DMS79 (cell line): ENCODE measurements at places on chromosomes 16 and 17.

DNA sequence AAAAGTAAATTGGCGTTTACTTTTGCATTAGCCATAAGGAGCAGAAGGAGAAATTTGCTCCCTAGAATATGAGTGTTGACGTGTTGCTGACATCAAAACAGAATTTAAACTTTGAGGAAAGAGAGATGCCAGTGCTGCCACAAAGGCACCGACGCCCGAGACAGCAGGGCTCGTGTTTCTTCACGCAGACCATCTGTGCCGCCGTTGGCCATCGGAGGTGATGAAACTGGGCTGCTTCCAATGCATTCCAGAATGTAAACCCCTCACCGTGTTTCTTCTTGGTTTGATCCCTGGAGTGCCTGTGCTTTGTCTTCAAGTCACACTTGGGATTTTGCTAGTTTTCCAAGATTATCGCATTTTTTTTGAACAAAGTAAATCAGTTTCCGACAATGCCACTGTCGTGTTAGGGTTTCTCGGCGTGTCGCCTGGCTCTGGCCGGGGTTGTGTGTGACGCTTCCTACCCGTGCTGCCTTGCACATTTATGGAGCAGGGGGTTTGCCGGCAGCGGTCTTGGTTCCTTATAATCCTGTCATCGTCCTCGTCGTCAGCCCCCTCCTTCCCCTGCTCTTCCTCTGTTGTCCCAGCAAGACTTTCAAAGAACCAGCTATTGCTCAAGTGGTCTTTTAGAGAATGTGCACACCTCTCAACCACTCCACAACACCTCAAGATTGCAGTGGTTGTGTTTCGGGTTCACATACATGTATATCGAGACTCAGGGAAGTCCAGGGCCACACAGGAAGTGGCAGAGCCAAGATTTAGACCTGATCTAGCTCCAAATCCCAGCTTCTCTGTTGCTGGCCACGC lies 103.9 kb downstream of the METRNL start:
- no peak for DNase-seq

GRCh38 chr17:7824021-7824924 lies 9.7 kb upstream of the KDM6B start:
- no peak for DNase-seq

GRCh38 chr16:78628461-78629045 lies 529.1 kb downstream of the WWOX start:
- DNase-seq = no peak

- peak; percentile 88 for DNase-seq
Observed at GRCh38 chr17:41666237-41666641, 22.4 kb upstream of the EIF1 start.

DNA sequence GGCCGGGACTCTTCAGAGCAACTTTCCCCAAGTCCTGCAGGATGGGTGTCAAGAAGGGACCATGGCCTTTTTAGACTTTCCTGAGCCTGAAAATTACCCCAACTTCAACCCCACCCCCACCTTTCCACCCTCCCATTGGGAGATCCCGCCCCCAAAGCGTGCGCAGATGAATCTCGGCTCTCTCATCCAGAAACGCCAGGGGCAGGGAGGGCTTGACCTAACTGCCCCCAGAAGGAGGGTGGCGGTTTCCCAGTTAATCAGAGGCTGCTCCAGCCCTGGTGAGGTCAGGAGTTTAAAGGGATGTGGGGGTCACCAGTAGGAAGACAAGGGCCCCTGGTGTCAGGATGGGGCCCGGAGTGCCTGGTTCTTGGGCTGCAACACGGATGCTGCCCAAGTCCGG lies 480 bp downstream of the KIF19 start:
- DNase-seq = no peak

- no peak for DNase-seq
Observed at GRCh38 chr16:9338510-9338909, 247.1 kb downstream of the HAPSTR1 start.

GRCh38 chr17:60141111-60142018 lies 8.4 kb upstream of the CA4 start:
- DNase-seq = no peak

DNA sequence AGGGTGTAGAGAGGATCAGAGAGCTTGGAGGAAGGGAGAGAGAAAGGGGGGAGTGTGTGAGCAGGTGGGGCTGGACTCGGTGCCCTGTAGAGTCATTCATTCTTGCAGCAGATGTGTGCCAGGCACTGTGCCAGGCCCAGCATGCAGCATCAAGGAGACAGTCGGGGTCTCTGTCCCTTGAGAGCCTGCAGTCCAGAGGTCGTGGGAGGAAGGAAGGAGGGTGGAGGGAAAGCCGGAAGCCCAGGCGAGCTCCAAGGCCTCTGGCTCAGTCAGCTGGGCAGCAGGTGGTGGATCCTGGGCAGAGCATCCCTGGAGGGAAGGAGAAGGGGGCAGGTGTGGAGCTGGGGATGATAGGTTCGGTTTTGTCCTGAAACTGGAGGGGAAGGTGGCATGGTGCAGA lies 27.5 kb downstream of the EPN2 start:
- DNase-seq = no peak

GRCh38 chr16:991773-992172 lies 10.2 kb downstream of the SOX8 start:
- no peak for DNase-seq

GRCh38 chr17:75885431-75885830 lies 7.0 kb upstream of the TRIM47 start:
- no peak for DNase-seq

DNA sequence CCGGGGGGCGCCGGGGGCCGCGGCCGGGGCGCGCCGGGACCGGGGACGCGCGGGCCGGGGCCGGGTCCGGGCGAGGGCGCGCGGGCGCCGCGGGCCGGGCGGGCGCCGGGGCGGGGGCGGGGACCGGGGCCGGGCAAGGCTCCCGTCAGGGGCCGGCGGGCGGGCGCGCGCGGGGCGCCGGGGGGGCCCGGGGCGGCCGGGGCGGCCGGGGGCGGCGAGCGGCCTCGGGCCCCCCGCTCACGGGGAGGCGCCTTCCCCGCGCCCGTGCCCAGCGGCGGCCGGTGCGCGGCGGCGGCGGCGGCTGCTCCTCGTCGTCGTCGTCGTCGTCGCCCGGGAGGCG lies 563 bp downstream of the ZCCHC14 start:
- no peak for DNase-seq

DNA sequence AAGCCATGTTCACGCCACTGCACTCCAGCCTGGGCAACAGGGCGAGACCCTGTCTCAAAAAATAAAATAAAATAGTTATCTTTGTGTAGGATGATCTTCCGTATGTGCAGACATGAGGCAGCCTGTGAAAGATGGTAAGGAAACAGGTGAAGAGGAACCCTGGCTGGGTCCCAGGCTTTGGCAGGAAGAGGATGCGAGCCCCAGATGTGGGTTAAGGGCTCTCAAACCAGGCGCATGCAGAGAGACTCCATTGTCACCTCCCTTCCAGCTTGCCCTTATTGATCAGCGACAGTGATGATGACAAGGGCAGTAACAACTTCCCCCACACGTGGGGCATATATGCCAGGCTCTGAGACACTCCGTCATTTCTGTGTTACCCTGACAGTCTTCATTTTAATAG lies 106.8 kb downstream of the GNAO1 start:
- DNase-seq = no peak

DNA sequence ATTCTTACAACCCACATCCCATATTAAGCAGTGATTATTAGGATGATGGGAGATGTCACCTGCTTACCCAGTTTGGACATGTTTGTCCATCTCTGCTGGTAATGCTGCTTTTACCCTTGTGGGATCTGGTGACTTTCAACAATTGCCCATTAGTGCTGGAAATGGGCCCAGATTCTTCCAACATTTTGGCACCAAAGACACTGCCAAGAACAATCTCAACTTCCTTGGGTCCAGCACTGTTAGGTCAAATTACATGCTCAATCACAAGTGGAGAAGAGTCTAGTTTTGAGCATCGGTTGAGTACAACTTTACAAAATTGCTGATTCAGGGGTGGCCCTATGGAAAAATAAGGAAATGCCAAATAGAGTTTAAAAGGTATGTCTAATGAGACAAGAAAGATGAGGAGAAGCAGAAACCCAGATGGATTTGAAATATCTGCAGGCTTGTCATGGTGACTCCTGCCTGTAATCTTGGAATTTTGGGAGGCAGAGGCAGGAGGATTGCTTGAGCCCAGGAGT lies 13.0 kb upstream of the ZFP3 start:
- peak; percentile 44 for DNase-seq

DNA sequence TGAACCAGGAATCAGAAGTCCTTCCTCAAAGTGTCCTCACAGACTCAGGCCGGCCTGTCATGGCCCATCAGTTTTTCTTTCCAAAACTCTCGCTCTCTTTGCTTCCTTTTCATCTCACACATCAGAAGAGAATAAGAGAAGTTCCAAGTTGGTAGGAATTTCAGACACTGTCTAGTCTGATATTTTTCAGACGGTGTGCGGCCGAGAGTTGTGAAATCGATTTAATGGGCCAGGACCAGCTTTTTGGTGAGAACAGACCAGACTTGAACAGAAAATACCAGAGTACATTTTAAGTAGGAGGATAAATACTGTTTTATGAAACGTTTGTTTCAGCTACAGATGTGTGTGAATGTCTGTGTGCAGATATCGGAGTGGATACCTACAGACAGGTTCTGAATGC lies 24.8 kb upstream of the RCVRN start:
- no peak for DNase-seq

DNA sequence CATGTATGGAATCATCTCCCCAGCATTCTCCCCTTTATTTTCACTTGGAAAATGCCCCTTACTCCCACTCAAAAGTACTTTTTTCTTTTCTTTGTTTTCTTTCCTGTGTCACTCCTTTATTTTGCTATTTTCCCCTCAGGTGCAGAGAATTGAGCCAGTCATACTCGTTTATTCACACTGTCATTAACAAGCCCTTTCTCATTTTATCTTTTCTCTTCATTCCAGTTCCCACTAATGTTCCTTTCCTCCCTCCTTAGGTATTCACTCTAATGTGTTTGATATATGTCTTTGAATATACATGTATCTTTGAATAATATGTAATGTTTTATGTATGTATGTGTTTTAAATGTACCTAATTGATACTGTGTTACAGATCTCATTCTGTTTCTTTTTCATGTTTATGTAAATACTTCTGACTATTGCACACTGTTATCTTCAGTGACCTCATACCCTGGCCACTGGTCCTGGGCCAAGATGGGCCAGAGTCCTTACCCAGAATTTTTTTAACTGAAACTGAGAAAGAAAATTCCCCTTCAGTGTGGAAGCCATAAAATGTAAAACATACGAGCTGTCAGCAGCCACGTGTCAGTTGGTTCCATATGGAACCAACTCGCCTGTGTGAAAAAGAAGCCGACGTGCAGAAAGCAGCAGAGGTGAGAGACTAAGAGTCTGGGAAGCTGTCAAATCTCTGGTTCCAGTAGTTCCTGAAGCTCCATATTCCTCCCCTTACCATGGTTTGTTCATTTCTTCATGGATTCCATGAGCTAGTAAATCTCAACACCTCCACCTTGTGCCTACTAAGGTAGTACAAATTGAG lies 5.8 kb downstream of the SRR start:
- no peak for DNase-seq

DNA sequence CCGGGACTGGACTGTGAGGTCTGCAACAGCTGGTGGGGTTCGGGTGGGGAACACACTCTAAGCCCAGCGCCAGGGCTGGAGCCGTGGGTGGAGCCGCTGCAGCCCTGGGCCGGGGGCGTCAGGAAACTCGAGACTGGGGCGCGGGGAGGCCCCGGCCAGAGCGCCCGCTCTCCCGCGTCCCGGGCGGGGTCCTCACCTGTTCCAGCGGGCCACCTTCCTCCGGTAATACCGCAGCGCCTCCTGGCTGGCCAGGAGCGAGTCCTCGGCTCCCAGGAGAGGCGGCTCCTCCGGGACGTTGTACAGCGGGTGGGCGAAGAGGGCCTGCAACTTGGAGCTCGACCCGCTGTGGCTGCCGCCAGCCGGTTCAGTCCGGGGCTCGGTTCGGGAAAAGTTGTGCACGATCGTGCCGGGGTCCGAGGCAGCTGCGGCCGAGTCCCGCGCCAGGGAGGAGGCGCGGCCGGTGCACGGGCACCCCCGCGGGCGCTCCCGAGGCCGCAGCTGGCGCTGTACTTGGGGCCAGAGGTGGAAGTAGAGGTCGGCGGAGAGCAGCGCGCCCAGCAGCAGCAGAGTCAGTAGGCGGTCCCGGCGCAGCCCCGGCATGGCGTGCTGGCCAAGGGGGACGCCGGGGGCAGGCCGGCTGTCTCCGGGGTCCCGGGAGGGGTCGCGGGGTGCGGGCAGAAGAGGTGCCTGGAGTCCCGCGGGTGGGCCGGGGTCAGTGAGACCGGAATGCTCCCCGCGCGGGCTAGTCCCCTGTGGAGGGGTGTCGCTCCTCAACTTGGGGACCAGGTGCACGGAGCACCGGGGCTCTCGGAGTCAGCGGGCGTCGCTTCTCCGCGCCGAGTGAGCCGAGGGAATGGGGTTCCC lies 868 bp downstream of the FAM20A start:
- no peak for DNase-seq

- DNase-seq = no peak
Observed at GRCh38 chr17:61065263-61065773, 334.3 kb upstream of the TBX2 start.

DNA sequence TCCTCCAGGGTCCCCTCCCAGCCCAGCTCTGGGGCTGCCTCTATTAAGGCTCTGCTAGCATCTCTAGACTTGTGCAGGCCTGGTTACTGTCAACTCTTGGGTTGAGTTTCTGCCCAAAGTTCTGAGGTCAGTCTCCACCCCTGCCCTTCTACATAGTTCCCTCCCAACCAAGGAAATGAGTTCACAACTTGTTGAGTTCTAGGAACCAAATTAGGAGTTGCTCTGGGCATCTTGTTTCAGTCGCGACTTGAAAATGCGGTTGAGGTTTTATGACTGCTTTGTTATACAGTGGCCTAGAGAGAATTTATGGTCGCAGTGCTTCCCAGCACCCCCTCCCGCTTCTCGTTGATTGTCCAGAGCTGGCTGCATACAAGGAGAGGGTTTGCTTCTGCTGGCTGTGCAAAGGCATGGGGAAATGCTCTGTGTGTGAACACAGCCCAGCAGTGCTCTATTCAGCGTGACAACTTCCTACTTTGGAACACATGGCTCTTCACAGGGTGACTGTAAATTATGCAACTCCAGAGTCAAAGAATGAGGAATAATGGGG lies 20.2 kb downstream of the GNAO1 start:
- no peak for DNase-seq

- DNase-seq = no peak
Observed at GRCh38 chr17:29569245-29569950, 897 bp downstream of the TP53I13 start.

- DNase-seq = no peak
Observed at GRCh38 chr17:31674717-31675349, 184.2 kb downstream of the COPRS start.

DNA sequence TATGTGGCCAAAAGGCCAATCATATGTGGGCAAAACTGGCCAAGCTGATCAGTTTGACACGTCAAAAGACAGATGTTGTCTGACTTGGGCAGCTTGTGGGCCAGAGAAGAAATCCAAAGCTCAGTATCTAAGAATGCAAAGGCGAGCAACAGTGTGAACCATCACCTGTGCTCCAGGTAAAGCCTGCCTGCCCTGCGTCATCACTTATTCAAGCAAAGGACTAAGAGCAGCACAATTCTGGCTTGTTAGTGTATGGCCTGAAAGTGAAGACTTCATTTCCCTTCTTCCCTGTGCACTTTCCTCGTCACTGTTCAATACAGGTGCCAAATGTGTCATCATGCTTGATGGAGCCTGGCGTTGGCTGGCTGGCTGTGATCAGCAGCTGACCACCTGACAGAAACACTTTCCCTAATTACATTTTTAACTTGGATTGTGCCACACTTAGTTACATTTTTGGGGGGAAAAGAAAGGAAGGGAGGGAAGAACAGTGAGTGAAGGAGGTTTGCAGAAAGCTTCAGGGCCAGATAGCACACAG lies 4.7 kb downstream of the FAM20A start:
- DNase-seq = no peak
